ENCODE measurements at places on chromosomes 1 and 21.

DNA sequence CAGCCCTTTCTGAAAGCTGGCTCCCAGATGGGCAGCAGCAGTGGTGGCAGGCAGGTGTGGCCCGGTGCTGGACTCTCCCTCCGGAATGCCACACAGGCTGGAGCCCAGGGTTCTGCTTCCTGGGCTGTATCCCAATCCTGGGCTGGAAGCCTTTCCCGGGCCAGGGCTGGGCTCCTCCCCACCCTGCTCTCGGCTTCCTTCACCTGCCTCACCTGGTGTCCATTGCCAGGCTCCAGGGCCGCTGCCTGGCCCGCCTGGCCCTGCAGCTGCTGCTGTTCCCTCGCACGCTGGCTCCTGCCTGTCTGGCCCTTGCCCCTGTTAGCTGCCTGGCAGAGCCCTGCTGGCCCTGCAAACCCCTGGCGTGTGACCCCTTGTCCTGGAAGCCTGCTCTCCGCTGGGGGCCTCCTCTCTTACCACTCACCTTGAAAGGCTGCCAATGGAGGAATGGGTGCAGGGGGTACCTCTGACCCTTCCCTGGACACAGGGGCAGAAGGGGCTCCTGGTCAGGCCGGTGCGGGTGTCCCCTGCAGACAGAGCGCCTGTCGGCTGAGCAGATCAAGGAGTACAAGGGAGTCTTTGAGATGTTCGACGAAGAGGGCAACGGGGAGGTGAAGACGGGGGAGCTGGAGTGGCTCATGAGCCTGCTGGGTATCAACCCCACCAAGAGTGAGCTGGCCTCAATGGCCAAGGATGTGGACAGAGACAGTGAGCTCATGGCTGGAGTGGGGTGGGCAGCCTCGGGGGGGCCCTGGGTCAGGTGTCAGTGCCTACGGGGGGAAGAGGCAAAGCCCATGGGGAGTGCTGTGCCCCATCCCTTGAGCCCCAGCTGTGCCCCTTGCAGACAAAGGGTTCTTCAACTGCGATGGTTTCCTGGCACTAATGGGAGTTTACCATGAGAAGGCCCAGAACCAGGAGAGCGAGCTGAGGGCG lies 1.1 kb downstream of the CALML6 start:
- no peak for DNase-seq

DNA sequence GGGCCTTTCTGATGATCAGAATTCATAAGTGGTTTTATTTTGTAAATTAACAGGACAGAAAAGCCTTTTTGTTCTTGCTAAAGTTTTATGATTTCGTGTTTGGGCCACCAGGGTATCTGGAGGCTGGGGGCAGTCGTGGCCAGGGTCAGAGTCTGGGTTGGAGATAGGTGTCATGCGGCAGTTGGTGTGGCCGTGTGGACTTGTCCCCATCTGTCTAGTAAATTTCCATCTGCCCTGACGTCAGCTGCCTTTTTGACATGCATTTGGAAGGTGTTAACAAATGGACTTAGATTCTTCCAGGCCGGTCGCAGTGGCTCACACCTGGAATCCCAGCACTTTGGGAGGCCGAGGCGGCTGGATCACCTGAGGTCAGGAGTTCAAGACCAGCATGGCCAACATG lies 56.8 kb downstream of the SKI start:
- no peak for DNase-seq

GRCh38 chr1:117511273-117511672 lies 94.6 kb upstream of the TENT5C start:
- DNase-seq, result no peak

GRCh38 chr1:177505905-177506590 lies 335.3 kb downstream of the BRINP2 start:
- no peak for DNase-seq

- no peak for DNase-seq
Measured at GRCh38 chr1:106817575-106817974, 238.9 kb upstream of the PRMT6 start.

DNA sequence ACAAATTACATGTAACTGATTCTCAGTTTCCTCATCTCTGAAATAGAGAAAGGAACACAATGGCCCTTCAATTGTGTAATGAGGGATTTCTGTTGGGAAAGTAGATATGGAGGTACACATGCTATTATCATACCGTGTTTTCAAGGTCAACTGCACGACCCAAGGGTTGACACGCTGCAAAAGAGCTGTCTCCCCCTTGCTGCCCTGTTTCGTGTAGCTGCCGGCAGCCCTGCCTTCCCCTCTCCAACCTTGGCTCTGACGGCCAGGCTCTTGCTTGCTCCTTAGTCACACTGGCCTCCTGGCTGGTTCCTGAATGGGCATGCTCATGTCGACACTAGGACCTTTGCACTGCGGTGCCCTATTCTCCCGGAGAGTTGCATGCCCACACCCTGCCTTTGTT lies 134.4 kb downstream of the GALNT2 start:
- DNase-seq, result no peak

GRCh38 chr1:54969879-54970278 lies 10.5 kb upstream of the TMEM61 start:
- DNase-seq, result no peak

DNA sequence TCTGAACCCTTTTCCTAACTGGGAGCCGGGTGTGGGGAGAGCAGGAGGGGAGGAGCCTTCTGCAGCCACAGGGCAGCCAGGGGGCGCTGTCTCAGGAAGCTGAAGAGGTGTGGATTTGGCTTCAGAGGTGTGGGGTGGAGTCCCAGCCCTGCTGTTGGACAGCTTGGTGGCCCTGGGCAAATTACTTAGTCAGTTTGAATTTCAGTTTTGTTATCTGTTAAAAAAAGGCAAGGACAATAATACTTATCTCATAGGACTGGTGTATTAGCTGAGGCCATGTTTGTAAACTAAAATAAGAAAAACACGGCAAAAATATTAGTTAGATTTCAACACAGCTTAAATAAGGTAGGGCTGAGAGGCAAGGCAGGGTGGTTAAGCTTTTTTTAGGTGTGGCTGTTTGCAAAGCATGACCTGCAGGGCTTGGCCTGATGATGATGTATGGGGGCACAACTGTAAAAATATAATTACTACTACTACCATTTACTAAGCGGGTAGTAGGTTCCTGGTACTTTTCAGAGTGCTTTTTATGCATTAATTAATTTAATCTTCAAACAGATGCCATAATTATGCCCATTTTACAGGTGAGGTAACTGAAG lies 111.8 kb downstream of the PLXNA2 start:
- DNase-seq, result peak; percentile 84

GRCh38 chr1:111611986-111612385 lies 7.6 kb upstream of the RAP1A start:
- DNase-seq, result peak; percentile 57

- DNase-seq, result no peak
Measured at GRCh38 chr1:72280131-72280530, 2.2 kb downstream of the NEGR1 start.

DNA sequence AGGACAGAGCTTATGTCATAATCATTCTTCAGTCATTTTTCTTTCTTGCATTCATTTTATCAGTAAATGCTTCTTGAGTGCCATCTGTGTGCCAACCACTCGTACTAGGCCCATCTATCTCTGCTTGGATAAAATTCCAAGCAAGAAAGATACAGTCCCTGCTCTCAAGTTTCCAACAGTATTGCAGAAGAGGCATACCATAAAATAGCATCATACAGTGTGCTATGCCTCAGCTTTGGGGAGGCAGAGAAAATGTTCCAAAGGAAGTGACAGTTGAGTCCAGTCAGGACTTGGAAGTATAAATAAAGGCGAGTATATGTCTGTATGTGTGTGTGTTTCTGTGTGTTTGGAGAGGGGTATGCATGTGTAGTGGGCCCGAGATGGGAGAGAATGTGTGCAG lies 113.4 kb upstream of the HOOK1 start:
- DNase-seq, result no peak

DNA sequence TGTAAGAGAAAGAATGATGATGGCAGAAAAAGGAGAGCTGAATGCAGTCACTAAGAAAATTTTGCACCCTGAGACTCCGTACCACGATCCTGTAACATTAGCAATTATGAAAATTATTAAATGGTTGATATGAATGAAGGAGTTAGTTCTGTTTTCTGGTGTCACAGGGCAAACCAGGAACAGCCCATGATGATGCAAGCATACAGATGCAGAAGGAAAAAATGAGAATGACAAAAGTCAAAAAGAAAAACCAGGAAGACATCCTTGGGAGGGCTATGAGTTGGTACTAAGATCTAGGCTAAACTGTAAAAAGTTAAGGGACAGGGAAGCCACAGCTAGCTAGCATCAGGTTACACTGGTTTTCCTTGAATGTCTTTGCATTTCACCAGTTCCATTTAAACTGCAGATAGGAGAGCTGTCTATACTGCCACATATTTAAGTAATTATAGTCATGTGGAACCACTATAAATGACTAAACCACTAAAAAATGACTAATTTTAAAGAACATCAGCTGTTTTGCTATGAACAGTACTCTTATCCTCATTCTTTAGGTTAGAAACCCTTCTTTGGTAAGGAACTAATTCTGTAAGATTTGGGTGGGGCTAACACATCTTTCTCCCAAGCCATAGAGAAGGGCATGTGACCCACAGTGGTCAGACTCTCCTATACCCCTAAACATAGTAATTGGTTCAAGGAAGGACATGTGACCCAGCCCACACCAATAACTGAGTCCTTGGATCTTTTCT lies 11.4 kb downstream of the DOCK7 start:
- no peak for DNase-seq
